WERI-Rb-1 (cell line): ENCODE measurements at places on chromosomes 6 and 20.

DNA sequence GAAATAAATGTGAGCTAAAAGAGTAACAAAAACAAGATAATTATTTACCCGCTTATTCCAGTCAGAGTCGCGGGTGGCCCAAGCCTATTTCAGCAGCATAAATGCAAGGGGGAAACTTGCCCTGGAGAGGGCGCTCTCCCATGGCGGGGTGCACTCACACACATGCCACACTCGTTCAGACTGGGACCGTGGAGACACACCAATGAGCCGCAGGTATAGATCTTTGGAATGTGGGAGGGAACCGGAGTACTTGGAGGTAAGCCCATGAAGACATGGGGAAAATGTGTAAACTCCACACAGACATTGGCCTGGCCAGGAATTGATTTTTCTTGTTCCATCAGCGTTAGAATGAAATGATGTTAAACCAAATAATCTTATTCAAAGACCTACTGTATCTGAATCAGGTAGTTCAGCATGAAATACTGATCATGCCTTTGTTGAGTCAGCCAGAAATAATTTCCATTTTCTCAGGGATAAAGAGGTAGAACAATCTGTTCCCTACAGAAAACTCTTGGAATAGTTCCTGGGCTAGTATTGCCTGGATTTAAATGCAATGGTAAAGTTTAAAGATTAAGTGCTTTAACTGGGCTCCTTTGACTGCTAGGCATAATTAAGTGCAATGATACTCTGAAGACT lies 191.5 kb downstream of the MCHR2 start:
- no peak for DNase-seq

DNA sequence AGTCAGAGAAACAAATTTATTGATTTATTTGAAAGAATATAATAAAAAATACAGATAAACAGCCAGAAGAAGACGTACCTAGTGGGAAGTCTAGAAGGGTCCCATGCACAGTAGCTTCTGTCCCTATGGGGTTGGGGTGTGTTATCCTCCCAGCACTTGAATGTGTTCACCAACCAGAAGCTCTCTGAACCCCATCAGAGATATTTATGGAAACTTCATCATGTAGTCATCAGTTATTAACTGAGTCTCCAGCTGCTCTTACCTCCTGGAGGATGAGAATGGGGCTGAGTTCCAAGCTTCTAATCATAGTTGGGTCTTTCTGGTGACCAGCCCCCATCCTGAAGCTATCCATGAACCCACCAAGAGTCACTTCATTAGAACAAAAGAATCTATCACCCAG lies 15.4 kb upstream of the USP45 start:
- no peak for DNase-seq

DNA sequence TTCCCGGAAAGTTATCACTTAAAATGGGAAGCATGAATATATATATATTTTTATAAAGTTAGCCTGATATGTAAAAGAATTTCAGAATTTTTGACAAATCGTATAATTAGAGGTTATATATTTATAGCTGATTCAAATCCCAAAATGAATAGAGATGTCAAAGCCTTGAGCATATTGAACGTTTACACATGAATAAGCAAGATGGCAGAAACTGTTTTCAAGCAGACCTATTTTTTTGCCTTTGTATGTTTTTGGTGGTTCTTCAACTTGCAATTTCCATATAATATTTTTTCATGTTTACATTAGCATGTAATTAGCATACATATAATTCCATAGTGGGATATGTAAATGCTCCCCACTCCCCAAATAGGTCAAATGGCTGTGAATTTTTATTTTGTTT lies 189.9 kb downstream of the PRL start:
- DNase-seq, result no peak

DNA sequence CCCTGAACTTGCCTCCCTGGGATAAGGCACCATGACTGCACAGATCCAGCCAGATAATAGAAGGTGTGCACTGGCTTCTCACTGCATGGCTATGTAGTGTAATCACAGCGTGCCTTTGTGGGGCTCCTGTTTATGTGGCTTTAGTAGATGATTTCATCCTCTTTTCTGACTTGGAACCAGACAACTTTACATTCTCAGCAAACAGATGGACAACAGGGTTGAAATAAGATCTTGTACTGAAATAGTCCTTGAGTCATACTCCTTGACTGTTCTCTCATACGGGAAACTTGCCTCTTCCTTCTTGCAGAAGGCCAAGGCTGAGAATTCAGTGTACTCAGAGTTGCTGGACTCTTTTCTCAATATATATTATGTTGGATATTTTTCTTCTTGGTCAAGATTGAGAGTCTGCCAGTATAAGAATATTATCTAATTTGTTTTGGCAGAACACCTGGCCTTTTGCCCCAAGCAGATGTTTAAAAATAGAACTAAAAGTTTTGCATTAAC lies 25.0 kb upstream of the RNF144B start:
- DNase-seq, result no peak

GRCh38 chr6:52157301-52157941 lies 28.8 kb upstream of the IL17A start:
- DNase-seq, result no peak

DNA sequence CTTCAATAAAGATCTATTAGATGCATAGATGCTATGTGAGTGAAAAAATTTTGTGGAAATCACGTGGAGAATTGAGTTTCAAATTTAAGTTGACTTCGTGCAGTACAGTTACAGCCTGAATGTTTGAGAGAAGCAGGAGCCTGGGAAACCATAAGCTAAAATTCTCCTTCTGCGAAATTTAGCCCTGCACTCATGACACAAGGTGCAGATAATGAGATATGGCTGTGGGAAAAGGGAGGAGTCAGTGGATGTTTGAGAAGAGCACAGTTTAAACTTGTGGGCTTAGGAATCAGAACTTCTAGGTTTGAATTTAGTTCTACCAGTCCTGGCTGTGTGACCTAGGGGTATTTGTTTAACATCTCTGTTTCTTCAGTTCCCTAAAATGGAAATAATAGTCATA lies 32.1 kb upstream of the SIRPG start:
- DNase-seq, result no peak

- no peak for DNase-seq
Observed at GRCh38 chr6:121826156-121826810, 390.8 kb downstream of the GJA1 start.

- DNase-seq, result no peak
Observed at GRCh38 chr6:3740551-3741476, 10.7 kb downstream of the PXDC1 start.

DNA sequence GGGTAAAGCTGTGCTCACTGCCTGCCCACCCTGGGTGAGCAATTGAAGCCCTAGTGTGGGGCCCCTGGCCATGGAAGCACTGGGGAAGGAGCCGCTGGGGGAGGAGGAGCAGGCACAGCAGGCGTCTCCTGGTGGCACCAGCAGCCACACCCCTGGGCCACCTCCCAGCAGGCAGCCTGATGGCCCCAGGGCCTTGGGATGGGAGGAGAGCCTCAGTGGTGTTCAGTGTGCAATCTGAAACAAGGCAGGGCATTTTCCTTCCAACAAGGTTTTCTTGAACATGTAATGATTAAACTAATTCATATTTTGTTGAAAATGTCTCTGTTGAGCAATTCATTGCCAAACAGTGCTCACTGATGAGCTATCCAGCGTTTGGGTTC lies 151.0 kb downstream of the ZDHHC14 start:
- DNase-seq, result no peak

- peak; percentile 22 for DNase-seq
Observed at GRCh38 chr6:131331151-131331550, 195.9 kb downstream of the AKAP7 start.

GRCh38 chr6:4644996-4645395 lies 131.2 kb upstream of the CDYL start:
- DNase-seq, result no peak

- DNase-seq, result no peak
Observed at GRCh38 chr6:80126657-80127345, 20.3 kb downstream of the BCKDHB start.

GRCh38 chr6:47650553-47651432 lies 47.6 kb upstream of the ADGRF4 start:
- DNase-seq, result no peak

DNA sequence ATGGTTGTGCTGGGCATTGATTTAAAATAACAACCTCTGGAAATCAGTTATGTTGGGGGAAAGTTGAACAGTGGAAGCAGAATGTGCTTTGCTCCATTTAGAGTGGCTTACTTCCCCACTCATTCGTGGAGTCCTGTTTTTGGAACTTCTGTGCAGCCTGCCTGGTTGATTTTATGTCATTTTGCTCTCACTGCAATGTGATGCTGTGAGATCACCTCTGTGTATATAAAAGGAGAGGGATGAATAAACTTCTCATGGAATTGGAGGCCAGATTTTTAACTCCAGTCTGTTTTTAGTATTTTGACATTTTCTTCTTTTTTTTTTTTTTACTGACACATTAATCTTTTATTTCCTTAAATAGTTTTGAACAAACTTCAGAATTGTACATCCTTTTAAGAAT lies 139.0 kb downstream of the FNDC1 start:
- no peak for DNase-seq

DNA sequence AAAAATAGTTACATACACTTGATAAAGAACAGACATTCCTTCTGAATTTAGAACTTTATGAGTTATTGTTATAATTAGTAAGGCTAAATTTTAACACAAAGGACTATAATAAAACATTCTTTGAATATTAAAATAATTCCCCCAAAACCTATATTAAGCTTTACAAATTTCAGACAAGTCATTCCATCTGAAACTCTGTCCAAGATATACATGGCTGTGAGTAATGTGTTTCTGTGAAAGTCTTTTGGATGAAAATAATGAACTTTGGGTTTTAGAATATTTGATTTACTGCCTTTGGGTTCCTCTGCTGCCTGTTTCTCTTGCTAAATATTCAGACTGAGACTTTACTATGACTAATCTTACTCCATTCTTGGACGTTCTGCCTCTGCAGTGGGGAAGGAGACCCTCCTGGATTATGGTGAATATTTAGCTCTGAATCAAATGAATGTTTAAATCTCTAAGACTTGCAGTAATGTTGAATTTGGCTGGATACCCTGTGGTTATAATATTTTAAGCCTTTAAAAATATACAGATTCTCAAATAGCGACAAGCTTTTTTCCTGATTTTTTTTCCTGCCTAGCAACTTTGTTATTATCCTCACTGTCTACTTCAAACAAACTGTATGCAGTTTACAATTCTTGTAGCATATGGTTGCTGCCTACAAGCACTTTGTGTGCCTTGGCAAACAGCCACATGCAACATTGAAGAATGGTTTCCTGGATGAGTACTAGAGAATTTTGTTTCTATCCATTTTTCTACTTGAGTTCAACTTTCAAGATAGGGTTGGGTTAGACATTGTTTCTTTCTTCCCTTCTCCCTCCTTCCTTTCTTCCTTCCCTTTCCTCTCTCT lies 51.4 kb downstream of the TXLNB start:
- DNase-seq, result no peak

DNA sequence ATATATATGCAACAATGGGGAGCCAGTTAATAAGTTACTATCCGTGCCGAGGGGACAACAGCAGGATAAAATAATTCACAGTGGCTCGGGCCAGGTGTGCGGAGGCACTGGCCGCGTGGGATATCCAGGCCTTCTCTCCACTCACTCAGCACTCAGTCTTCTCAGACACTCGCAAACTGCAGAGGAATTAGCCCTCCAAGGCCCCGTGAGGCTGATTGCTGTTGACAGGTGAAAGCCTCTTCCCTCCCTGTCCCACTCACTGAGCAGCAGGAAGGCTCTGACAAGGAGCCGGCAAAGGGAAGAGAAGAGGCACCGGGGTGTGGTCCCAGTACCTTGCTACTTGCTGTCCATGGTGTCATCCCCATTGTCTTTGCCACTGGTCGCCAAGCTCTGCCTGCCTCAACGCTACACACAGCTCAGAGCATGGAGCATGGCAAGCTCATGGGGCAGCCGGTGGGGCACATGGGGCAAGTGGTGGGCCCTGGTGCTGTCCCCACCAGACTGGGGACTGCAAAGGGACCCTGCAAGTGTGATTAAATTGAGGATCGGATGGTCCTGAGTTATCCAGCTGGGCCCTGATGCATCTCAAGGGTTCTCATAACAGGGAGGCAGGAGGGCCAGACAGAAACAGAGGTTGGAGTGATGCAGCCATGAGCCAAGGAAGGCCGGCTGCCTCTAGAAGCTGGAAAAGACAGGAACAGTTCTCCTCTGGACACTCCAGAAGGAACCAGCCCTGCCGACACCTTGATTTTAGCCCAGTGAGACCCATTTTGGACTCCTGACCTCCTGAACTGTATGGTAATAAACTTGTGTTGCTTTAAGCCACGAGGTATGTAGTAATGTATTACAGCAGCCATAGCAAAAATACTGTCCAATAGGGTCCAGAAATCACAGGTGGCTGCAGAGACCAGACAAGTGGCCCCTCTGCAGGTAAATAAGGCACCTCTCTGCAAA lies 119.7 kb downstream of the PSMB1 start:
- DNase-seq, result peak; percentile 92

DNA sequence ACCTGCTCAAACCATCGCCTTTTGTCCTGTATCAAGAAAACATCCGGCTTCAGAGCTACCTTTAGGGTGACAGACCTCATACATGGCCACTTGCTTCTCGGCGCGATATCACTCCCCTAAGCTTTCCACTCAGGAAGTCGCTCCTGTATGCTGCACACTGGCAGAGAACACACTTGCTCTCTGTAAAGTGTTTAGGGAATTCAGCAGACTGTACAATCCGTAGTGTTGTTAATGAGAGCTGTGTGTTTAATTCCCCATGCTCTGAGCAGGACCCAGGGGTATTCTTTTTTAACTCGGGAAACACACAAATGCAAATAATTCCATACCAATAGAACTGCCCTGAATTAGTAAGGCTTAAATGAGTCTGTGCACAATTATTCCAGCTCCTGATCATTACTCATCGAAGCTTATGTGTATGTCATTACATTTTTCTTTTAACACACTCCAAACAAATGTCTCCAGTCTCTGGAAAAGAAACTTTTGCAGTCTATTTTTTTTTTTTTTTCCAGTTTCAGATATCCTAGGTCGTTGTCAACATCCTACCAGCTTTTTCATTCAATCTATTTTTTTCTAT lies 338.7 kb upstream of the ARID1B start:
- no peak for DNase-seq
